ENCODE measurements at places on chromosomes 11 and 22.

DNA sequence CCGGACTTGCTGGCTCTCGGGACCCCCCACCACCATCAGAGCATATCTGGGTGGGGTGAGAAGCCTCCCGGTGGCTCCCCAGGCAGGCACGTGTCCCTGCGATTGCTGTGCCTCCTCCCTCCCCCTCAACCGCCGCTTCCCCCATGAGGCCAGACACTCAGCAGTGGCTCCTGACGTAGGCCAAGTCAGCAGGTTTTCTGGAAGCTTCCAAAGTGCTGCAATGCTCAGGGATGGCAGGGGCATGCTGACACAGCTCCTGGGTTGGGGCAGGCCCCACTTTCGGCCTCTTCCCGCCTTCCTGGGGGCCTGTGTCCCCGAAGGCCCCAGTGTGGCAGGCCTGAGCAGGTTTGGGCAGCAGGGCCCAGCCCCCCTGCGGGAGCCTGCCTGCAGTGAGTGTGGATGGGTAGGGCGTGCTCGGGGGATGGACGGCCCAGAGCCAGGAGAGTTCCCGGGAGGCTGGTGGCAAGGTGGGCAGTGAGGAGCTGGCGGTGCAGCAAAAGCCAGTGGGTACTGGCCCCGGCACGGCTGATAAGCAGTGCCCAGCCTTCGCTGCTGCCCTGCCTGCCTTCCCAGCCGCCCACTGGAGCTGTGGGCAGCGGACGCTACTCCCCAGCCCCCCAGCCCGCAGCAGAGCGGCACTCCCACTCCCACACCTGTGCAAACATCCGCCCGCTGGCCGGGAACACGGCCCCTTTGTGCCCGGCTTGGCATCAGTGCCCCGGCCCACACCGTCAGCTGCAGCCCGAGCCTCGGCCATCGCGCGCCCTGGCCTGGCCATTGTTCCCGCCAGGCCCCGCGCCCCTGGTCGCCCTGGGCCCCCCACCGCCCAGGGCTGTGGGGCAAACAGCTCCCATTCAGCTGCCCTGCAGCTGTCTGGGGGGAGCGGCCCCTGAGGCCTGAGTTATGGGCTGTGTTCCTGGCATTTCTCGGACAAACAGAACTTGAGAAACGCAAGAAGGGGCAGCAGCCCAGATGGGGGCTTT lies 125.0 kb downstream of the KCNQ1OT1 start:
- peak; percentile 56 for DNase-seq

- DNase-seq, result no peak
These were observed 59.2 kb upstream of the FSHB start for GRCh38 chr11:30171661-30172060.

DNA sequence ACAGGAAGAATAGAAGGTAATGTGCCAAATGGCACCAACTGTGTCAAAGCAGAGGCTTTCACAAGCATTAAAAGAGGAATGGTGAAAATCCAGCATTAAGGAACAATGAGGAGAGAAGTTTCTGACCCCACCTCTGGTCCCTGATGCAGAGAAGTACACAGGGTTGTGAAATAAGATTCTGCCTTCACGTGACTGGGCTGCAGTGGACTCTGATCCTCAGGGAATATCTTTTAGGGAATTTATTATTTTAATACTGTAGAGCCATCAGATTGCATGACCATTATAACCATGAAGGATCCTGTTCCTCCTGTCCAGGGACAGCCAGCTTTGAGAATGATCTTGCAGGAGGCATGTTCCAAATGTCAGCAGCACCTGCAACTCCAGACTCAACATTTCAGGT lies 74.4 kb upstream of the FAR1 start:
- DNase-seq, result no peak

GRCh38 chr11:67504950-67505581 lies at the start of gene PITPNM1:
PITPNM1 (minus strand) TSS chr11:67505363; CDS start chr11:67504180, 1,183 bp downstream.
- DNase-seq, result no peak

DNA sequence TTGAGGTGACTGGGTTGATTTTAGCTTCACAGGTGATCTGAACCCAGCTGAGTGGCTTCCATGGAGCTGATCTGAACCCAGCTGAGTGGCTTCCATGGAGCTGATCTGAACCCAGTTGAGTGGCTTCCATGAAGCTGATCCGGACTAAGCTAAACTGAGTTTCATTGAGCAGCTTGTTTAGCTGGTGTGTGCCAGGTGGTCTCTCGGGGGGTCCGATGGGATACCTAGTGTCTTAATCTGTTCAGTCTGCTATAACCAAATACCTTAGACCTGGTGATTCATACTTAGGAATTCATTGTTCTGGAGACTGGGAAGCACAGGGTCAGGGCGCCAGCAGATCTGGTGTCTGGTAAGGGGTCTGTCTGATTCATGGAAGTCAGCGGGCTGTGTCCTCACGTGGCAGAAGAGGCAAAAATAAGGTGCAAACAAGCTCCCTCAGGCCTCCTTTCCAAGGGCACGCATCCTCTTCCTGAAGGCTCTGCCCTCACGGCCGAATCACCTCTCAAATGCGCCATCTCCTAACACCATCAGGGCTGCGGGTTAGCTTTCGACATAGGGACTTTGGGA lies 52.5 kb upstream of the KCNQ1OT1 start:
- DNase-seq, result no peak

DNA sequence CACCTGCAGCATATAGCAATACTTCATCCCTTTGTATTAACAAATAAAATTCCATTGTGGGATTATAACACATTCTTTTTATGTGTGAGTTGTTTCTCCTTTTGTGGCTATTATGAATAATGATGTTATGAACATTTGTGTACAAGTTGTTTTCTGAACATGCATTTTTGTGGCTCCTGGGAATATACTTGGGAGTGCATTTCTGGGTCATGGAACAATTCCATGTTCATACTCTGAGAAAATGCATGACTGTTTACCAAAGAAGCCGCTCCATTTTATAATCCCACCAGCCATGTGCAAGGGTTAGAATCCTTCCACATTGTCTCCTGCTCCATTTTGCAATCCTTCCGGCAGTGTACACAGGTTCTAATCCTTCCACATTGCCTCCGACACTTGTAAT lies 713.8 kb downstream of the TBC1D22A start:
- no peak for DNase-seq

- no peak for DNase-seq
These were observed 13.4 kb upstream of the HYLS1 start for GRCh38 chr11:125873881-125874555.

DNA sequence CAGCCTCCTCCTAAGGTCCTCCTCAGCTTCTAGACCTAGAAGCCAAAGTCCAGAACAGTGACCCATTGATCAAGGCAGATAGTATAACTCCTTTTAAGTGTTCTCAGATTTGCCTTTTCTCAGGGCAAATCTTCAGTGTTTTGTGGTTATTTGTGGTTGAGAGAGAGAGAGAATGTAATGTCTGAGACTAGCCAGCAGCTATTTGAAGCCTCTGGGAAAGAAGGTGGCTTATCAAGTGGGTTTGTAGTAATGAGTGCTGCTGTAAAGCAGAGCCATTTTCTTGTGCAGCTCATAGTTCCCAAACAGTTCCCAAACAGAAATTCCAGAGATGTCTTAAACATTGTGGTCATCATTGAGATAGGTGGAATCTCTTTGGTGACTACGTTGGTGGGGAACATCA lies 89.5 kb downstream of the RNF169 start:
- no peak for DNase-seq

DNA sequence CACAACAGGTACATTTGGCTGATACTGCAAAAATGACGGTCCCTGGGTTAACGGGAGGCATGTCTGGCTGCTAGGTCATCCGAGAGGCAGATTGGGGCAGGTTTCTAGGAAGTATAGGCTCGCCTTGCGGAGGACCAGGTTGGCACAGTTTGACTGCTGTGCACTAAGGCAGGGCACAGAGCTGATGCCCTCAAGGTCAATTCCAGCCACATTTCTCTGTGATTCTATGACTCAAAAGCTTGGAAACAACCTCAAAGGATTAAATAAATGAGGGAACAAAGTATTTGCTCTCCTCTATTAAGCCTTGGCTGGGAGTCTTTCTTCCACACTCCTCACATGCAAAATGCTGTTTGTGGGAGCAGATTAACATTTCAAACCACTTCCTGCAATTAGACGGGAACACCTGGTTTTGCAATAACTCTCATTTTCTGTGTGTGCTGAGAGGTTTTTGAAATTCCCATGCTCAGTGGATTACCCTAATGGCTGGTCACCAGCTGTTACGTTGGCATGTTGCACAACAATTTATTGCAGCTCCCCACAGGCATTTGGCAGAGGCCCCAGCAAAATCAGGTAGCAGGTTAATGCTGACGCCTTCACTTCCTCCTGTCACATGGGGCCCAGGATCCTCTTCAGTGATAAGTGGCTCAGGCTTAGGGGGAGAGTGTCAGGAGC lies 61.0 kb upstream of the PLET1 start:
- DNase-seq, result peak; percentile 51

DNA sequence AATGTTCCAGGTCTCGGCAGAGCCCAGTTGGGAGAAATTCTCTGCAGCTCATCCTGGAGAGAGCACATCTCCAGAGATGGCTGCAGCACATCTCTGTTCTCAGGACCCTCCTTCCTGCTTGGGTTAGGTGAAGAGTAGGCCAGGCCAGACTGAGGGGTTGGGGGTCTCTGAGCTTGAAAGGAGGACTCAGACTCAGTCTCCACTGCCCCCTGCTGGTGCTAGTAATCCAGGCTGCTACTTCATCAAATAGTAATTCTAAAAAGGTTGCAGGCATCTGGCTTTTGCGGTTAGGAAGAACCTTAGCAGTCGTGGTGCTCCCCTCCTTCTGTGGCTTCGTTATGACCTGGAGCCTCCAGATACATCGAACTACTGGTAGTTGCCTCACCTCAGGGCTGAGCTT lies 9.7 kb downstream of the TUB start:
- no peak for DNase-seq

- DNase-seq, result no peak
These were observed 121.1 kb upstream of the GUCY1A2 start for GRCh38 chr11:107139396-107139795.

GRCh38 chr11:27274854-27275395 lies 88.1 kb downstream of the CCDC34 start:
- DNase-seq, result no peak

- DNase-seq, result no peak
These were observed 125.4 kb downstream of the LUZP2 start for GRCh38 chr11:24622262-24622661.

GRCh38 chr22:29167032-29167911 lies 38.4 kb upstream of the EMID1 start:
- no peak for DNase-seq

DNA sequence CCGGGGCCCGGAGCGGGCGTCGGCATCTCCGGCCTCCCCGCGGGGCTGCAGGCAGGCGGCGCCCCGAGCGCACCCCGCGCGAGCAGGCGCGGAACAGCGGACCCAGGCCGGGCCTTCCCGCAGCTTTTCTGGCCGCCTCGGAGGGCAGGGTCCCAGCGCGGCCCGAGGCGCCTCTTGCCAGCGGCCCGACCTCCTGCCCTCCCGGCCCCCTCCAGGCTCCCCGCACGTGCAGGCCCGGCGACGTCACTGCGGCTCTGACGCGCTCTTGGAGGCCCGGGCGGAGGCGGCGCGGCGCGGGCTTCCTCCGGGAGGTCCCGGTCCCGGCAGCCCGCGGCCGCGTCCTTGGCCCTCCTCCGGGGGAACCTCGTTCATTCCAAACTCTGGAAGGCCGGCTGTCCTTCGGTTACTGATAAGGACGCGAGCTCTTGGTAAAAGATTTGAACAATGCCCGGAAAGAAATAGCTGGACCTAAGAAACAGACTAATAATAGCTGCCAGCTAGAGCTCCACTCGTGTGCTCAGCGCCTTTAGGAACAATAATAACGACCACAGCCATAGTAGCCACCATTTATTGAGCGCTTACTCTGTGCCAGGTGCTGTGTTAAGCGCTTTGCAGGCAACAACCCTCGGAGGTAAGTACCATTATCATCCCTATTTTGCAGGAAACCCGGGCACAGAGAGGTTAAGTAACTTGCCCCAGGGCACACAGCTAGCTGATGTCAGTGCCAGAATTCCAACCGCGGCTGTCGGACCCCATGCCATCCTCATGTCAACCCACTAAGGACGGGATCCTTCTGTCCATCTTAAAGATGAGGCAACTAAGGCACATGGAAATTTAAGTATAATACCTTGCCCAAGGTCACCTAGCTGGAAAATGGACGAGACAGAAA lies 39.1 kb upstream of the CREB3L1 start:
- no peak for DNase-seq

DNA sequence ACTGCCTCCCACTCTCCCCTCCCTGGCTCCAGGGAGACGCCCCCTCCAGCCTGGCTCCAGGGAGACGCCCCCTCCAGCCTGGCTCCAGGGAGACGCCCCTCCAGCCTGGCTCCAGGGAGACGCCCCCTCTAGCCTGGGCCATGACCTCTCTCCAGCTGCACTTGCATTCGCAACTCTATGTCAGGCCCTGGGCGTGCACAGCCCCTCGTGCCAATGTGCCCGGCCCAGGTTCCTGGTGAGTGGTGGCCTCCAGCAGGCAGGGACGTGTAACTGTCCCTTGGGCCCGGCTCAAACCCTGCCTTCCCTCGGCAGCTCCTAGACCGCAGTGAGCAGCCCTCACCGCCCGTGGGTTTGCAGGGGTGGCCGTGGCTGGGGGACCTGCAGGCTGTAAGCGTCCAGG lies 6.9 kb downstream of the MUC6 start:
- DNase-seq, result no peak

DNA sequence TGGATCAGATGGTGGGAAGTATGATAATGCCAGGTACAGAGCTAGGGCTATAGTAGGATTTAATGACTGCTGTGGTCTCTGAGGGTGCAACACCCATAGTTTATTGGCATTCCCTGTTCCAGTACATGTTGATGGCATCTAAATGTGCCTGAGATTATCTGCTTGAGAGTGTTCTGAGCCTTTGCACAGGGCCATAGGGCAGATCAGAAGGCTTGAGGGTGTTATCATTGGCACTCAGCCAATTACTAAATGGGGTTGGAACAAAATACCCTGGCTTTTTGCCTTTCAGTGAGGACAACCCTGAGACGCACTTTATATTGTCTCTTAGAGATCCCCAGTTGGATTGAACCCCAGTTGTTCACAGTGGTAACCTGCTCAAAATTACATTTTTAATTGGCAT lies 6.7 kb downstream of the SLC5A12 start:
- DNase-seq, result peak; percentile 1

- no peak for DNase-seq
These were observed 33.4 kb downstream of the KCNQ1OT1 start for GRCh38 chr11:2666401-2666741.

DNA sequence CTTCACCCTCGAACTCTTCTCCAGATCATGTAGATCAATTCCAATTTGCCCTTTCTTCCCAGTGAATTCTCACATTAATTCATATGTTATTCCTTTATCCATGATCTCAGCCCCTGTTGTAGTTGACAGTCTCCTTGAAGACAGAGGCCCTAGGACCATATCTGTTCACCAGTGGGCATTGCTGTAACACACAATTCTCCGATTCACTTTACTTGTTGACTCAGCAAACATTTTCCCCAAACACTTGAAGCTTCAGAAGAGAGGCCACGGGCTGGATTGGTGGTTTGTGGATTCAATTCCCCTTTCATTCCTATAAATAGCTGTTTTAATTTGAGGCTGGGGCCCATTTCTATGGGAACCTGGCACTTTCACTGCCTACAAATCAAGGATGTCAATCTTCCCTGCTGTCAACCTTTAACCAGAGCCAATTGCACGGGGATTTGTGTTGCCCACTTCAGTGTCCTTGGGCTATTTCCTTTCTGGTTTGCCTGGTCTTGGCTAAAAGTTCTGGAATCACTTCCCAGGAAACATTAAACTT lies 393.0 kb upstream of the KIRREL3 start:
- DNase-seq, result no peak

- no peak for DNase-seq
These were observed 127.0 kb downstream of the MRTFA start for GRCh38 chr22:40509401-40510134.

GRCh38 chr11:47538741-47539565 lies 14.0 kb downstream of the CELF1 start:
- DNase-seq, result peak; percentile 59

GRCh38 chr11:12587333-12587991 lies 86.8 kb upstream of the TEAD1 start:
- no peak for DNase-seq

Data from DMS153 (cell line).